ENCODE measurements at places on chromosomes 16 and 17.
A peak's percentile ranks its signal among the peaks of the same experiment; 100 is the strongest.

DNA sequence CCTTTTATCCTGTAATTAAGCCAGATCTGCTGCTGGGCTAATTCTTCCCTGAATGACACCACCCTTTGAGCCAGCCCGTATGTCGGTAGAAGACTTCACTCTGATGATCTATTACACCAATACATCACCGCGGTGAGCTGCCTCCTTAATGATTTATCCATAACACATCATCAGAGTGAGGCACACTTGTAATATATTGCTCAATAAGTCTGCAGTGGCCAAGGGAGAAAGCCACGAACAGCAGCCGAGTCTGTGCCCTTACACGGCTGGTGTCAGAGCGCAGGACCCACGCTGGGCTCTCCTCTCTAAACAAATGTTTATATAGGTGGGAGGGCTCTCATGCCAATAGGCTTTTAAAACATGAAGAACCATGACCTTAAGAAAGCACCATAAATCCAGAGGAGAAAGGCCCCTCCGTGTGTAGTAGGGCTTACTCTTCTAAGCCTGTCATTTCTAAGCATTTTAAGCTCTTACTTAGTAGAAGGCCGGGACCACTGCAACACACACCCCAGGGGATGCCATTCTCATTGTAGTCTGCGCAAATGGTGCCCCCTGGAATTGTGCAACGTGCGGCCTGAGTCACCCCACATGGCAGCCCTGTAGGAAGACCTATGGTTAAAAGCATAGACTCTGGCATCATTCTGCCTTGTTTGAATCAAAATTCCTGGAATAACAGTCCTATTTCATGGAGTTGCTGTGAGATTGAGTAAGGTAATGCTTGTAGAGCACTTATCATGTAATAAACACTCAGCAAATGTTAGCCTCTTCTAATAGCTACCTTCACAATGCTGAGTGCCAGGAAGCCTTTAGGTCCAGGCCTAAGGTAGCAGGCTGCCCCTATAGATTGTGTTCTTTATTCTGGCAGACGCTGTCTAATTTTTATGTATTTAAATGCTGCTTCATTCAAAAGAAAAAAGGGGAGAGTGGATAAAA lies 26.1 kb downstream of the MRPS23 start:
- DNase-seq = no peak

- peak; percentile 72 for DNase-seq
These were observed 324.7 kb downstream of the SEC14L1 start for GRCh38 chr17:77465358-77466041.

- no peak for DNase-seq
These were observed 20.1 kb upstream of the BCAR1 start for GRCh38 chr16:75271441-75272096.

GRCh38 chr16:13154799-13155198 lies 253.4 kb downstream of the SHISA9 start:
- no peak for DNase-seq

GRCh38 chr17:2151358-2152033 lies 96.6 kb downstream of the HIC1 start:
- DNase-seq = no peak

- no peak for DNase-seq
These were observed 16.1 kb downstream of the CEP131 start for GRCh38 chr17:81206657-81207056.

DNA sequence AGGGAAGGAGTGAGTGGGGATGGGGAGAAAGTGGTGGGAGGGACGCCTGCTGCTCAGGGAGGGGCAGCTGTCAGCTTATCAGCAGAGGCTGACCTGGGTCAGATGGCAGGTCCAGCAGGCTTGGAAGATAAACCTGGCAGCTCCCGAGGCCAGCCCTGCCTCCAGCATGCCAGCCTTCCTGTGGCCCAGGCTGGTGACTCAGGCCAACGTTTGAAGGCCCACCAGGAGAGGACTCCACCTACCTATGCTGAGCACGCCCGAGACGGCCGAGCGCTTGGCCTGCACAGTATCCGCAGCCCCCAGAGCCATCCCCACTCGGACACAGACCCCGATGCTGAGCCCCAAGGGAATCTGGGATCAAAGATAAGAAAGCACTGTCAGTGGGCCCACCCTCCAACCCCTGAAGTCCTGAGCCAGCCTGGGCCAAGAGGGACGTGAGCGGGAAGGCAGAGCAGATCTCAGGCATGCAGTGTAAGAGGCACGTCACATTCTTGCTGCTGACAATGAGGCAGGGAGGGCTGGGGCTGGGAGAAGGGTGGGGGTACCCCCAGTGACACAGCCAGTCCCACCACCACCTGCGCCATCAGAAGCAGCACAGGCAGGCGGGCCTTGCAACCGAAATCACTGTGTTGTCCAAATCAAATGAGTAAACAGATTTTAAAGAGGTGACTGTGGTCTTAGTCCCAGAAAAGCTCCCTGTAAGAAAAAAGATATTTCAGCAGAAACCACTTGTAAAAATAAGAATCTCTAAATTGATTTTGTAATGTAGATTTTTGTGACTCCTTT lies 12.4 kb downstream of the SLC47A2 start:
- DNase-seq = no peak

- no peak for DNase-seq
These were observed 593 bp downstream of the GFER start for GRCh38 chr16:1984347-1985225.

GRCh38 chr17:72365857-72366414 lies 245.1 kb downstream of the SOX9 start:
- no peak for DNase-seq

GRCh38 chr16:75614066-75614897 lies 8.8 kb downstream of the ADAT1 start:
- no peak for DNase-seq

DNA sequence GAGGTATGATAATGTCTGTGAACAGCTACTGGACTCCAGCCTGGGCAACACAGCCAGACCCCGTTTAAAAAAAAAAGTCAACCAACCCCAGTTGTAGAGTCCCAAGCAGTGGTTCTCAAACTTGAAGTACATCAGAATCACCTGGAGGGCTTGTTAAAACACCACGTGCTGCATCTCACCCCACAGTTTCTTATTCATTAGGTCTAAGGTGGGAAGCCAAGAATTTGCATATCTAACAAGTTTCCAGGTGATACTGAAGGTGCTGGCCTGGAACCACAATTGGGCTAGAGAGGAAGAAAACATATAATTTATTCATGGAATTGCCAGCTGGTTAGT lies 6.7 kb upstream of the MSL1 start:
- no peak for DNase-seq

DNA sequence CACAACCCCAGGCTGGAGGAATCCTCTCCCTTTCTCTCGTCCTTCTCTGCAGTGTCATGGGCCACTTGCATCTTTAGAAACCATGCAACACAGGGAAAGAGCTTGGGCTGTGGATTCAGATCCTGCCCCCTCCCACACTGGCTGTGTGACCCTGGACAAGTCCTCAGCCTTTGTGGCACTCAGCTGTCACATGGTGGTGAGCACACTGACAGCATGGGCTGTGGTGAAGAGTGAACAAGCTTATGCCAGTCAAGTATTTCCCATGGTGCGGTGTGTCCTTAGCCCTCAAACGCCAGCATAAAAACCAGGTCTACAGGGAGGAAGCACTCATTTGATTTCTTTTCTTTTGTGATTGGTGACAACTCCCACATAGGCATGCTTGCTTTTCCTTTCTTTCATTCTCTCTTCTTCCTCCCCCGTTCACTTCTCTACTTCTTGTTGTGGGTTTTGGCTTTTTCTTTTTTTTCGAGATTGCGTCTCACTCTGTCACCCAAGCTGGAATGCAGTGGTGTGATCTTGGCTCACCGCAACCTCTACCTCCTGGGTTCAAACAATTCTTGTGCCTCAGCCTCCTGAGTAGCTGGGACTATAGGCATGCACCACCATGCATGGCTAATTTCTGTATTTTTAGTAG lies 314.2 kb downstream of the CPPED1 start:
- no peak for DNase-seq

DNA sequence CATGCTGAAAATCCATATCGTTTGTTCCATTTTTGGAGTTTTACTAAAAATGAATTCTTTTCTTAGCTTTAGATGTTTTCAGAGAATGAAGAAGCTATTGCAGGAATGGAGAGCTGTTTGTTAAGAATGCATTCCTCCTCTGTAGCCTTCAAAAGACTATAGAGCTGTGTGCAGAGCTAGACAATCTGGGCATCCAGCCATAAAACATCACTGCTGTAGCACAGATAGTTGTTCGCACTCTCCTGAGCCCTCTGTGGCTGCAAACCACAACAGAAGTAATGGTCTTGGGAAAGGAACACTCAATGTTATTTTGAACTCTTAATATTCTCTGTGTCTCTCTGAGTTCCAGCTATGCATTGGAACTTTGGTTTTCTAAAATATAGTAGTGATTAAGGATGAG lies 4.9 kb downstream of the TNRC6C start:
- DNase-seq = peak; percentile 68

DNA sequence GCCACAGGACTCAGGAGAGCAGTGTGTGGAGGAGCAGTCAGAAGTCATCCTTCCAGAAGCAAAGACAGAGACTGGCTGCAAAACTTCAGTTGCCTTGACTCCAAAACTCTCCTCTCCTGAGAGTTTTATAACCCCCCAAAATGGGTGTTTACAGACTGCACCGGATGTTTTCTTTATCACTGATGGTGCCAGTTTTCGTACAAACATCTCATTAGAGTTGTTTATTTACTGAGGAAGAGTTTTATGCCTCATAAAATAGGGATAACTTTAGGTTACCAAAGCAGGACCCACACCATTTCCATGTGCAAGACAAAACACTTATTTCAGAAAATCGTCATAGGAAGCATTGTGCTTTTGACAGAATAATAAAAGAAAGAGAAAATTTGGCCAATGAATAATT lies at the start of gene KRT40:
Gene KRT40, minus strand, starts transcription at position 101 of the 400 bp plus-strand sequence. Its CDS starts 53 bp downstream, at position 48.
- no peak for DNase-seq

DNA sequence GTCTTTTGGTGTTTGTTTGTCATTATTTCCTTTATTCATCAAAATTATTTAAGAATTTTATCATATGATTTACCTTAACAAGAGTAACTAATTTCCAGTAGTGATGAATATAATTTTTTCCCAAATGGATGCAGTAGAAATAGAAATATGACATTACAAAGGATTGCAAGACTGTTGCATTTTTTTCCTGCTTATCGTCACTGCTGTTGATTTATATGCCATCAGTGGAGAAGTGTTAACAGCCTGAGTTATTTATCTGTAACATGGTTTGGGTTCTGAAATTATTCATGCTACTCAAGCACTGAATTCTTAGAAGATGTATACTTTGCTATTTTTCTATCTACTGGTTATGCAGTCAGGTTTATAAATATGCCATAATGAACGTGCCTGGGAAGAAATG lies 68.6 kb downstream of the TMEM100 start:
- no peak for DNase-seq

- peak; percentile 63 for DNase-seq
These were observed at the start of gene MPP2 for GRCh38 chr17:43907425-43907981. Gene MPP2 (minus strand): TSS chr17:43907536. CDS start chr17:43904460, 3,076 bp downstream.

- no peak for DNase-seq
These were observed 12.8 kb downstream of the NOD2 start for GRCh38 chr16:50706250-50706649.

- peak; percentile 95 for DNase-seq
These were observed 19.5 kb downstream of the CD7 start for GRCh38 chr17:82297714-82298537.
